Activated T-helper 1 cell treated with anti-CD3 and anti-CD28 coated beads, Interleukin-2, amount 50 U/mL, for 16 hours (primary cell): ENCODE measurements at places on chromosomes 13 and 19.

DNA sequence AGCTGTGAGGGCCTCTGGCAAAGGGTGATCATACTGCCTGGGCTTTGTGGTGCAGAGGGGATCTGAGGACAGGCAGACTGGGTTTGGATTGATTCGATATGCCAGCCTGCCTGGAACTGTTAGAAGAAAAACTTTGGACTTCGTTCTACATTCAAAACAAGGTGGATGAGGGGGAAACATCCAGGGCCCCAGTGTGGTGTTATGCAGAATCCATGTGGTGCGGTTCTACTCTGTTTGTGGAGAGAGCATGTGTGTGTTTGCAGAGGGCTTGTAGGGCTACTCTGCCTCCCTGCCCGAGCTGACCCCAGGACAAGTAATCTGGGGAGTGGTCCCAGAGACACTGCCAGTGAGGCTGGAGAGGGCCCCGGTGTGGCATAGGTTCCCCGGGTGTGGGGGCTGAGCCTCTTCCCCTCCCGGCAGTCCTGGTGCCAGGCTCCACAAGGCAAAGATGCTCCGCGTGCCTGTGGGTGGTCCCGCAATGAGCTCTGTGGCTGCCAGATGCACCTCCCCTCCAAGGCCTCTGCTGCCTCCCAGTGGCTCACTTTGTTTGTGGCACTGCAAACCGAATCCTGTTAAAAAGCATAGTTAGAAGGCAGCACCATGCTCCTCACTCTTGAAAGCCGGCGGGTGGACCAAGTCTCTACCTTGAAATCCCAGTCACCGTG lies 22.3 kb upstream of the TFDP1 start:
- DNase-seq, result no peak

DNA sequence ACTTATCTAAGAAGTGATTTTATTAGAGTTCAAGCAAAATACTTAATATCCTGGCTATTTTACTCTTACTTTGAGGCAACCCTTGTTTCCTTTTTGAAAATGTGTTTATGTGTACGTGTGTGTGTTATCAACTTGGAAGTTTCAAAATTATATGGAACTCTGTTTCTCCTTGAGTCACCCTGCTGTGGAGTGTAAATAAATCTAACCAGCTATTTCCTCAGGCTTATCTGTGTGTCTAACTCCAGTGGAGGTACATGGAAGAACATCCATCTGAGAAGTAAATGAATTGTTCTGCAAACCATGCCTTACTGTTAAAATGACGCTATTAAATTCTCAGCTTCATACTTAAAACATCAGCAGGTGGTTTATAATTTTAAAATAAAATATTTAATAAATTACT lies 583.4 kb upstream of the SLITRK5 start:
- DNase-seq, result no peak

GRCh38 chr19:30360376-30361106 lies 11.6 kb upstream of the ZNF536 start:
- no peak for DNase-seq

DNA sequence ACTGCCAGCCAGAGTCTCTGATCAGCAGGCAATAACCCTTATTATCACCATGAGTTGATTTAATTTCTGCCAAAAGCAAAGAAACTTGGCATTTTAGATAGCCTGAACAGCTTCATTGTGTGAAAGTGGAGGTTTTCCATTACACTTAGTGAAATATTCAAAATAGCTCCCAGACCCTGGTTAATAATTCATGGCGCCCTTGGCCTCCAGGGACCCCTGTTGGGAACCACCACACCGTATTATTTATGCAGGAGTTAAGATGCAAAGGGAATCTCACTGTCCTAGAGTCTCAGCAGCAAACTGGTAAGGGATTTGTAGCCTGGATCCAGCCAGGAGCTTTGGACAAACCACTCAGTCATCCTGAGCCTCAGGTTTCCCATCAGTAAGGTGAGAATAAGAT lies 110.0 kb upstream of the PABPC3 start:
- DNase-seq, result no peak

GRCh38 chr19:32196690-32197420 lies 148.6 kb upstream of the ZNF507 start:
- DNase-seq, result no peak

DNA sequence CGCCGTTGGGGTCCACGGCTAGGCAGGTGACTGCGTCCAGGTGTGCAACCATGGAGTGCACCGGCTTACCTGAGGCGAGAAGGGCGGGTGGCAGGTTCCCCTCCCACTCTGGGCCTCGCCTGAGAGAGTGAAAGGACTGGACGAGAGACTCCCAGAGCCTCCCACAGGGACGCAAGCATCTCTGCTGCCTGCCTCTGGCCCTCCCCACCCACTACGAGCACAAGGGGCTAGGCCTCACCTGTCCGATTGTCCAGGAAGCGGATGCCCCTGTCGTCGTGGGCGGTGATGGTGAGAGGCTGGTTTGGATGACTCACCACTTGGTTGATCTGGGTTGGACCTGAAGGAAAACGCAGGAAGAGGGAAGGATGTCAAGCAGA lies 5.1 kb upstream of the PRKD2 start:
- no peak for DNase-seq

- no peak for DNase-seq
Observed at GRCh38 chr13:80040196-80040980, 300.5 kb downstream of the SPRY2 start.

DNA sequence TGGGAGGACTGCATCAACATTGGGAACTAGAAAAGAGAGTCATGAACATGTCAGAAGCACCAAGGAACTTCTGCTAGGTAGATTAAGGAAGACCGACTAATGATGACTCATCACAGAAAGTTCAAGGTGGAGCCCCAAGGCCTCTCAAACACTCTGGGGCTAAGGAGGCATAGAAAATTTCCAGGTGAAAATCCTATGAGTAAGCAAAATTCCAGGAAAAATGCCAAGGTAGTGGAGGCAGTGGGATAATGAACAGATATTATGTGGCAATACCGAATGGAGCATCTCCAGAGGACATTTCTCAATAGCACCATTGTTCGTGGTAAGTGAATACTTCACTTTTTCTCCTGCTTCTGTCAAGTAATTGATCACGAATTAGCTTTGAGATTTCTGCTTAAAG lies 336.5 kb downstream of the MZT1 start:
- DNase-seq, result no peak

GRCh38 chr13:43061496-43062280 lies 38.3 kb downstream of the DNAJC15 start:
- no peak for DNase-seq

- DNase-seq, result no peak
Observed at GRCh38 chr13:110923086-110923485, 8.2 kb upstream of the ANKRD10 start.
